ENCODE measurements at places on chromosomes 7 and 10.

GRCh38 chr7:134557391-134557790 is 8.5 kb downstream of the AKR1B15 start:
- DNase-seq: no peak

- no peak for DNase-seq
These were observed 214.5 kb upstream of the CNTNAP2 start for GRCh38 chr7:145902123-145902522.

DNA sequence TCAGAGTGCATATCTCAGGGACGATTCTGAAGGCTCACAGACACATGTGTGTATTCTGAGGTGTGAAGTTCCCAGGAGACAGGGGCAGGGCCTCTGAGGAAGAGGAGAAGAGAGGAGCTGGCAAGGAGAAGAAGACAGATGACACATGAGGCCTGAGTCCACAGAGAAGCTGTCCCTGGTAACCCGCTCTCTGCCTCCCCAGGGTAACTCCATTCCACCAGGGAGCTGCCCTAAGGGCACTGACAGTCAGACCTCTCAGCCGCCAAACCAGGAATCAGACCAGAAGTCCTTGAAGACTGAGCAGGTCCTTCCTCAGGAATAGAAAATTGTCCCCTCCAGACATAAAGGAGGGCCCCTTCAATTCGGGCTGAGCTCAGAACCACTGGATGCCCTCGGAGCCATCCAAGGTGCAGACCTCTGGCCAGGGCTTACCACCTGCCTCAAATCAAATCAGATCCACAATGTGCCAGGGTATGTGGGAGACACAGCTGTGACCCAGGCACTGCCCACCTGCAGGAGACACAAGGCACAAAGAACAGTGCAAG is 57.4 kb downstream of the TLL2 start:
- no peak for DNase-seq

- no peak for DNase-seq
These were observed 214.1 kb downstream of the ADARB2 start for GRCh38 chr10:1523221-1523620.

DNA sequence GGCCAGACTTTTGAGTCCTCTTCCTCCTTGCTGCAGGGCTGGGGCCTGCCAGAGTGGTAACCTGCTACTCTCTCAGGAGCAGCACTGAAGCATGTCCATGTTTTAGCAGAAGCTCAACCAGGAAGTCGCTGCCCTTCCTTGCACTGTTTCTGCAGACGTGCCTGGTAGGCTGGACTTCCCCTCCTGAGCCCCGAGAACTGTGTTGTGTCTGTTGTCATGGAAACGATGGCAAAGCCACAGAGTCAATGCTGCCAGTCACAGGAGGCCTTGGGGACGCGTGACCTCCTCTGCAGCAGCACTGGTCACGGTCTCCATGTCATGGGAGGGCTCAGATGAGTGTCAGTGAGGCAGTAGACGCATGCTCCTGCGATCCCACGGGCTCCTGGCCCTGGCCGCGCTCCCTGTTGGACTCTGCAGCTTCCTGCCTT is 145.5 kb downstream of the FANK1 start:
- no peak for DNase-seq

DNA sequence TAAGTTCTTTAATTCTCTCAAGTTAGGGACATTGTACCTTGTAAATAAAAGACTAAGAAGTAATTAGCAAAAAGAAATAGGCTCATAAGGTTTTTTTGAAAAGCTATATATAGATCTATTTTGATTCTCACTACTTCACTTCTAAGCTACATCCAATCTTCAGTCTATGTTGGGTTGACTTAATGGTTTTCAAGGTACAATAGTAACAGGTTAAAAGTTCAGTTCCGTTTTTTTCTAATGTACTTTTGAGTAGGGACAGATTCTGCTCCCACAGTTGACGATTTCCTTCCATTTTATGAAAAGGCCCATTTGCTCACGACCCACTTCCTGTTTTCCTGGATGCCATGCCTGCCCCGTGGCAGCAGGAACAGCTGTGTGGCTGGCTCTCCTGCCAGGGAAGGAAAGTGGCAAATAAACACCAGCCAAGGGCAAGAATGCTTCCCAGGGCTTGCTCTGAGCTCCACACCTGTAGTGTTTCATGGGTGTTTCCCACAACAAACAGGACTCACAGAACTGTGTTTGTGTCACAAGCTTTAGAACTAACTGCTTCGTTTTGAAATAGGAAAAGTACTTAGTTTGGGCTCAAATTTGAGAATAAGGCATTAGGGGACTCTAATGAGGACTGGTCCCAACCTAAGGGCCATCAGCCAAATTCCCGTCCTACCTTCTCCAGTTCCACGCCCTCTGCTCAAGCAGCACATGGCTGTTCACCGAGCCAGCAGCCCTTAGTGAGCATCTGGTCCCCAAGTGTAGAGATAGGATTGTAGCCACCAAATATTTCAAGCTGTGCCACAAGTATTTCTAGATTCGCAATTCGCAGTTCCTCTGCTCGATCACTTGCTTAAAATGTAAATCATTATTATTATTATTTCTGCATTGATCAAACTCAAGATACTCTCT is 240.7 kb downstream of the COBL start:
- no peak for DNase-seq

GRCh38 chr7:132575982-132576720 is at the start of gene PLXNA4:
PLXNA4 (minus strand) TSS chr7:132576470; CDS start chr7:132508693, 67,777 bp downstream.
- no peak for DNase-seq

DNA sequence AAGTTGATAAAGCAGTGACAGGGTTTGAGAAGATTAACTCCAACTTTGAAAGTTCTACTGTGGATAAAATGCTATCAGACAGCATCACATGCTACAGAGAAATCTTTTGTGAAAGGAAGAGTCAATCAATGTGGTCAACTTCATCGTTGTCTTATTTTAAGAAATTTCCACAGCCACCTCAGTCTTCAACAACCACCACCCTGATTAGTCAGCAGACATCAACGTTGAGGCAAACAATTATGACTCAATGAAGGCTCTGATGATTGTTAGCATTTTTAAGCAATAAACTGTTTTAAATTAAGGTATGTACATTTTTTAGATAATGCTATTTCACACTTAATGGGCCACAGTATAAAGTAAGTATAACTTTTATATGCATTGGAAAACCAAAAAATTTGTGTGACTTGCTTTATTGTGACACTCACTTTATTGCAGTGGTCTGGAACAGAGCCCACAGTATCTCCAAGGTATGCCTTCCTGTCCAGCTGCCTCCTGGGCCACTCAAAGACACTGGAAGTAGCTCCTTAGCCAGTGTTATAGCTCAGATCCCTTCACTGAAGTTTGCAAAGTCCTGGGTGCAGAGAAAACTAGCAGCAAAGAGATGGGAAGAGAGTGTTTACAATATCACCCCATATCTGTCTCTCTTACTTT is 293.1 kb downstream of the ARHGAP12 start:
- no peak for DNase-seq

DNA sequence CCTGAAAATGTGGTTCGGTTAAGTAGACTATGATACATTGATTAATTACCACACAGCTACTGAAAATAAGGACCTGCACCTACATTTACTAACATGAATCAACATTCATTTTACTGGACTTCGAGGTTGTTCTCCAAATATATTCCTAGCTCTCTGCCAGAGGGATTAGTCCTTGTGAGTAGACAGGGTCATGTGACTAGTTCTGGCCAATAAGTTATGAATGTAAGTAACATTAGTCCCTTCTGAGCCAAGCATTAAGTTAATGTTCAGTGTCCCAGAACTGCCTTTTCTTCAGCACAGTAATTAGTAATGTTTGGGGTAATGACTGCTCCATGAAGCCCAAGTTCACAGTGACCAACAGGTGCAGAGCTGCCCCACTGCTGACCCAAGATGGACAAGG is 9.2 kb downstream of the ITIH5 start:
- no peak for DNase-seq

DNA sequence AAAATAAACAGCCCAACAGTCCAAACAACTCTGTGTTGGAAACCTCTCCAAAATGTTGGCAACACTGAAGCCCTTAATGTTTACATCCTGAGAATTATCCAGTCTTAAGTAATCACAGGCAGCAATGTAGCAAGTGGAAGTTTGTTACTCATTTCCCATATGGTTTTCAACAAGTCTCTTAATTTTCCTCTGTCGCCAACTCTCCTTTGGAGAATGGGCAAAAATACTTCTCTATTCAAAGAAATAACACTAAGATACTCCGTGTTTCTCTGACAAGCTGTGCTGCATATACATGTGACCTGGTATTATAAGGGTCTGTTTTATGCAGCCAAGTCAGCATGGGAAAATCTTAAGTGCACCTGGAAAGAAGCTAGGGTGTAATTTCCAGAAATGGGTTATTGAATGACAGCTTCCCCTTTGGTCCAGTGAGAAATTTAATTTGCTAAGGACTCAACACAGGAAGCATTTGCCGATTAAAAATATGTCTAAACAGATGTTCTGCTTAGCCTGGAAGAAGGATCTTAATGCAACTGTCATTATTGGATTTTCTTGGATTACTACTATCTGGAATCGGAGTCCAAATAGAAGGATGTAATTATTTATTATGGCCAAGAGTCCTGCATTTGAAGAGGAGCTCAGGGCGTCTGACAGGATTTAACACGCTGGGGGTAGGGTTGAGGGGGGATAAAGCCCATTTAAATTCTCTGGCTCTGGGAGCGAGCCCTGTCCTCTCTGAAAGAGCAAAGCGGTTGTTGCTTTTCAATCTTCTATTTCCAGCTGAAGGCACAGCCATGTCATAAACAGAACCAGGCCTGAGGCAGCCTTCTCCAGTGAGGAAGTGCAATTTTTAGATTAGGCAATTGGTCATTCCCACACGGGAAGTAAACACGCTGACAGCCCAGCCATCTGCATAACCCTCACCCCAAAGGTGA is 73.1 kb downstream of the TLL2 start:
- no peak for DNase-seq
